ENCODE measurements at places on chromosomes 1 and 21.

DNA sequence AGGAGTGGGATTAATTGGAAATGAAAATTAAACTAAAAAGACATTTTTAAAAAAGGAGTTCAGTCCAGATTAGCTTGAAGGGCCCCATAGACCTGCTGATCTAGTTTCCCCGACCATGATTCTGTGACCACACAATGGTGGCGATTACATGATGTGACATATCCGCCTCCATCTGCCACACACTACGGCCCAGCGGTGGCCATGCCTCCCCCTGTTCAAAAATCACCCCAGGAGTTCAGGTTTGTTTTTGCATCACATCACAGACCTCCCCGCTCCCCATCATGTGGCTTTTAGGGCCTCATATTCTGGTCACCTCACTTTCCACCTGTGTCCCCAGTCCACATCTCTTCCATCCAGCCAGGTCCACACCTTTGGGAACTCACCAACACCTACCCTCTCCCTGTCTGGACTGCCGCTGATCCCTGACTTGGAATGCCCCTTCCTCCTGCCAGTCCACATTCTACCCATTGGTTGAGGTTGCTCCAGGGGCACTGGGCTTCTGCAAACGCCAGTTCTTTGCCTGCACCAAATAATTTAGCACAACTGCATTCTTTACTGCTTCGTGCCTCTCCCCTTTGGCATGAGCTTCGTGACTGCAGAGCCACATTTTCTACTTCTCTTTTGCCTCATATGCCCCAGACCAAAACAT lies 38.9 kb downstream of the CD247 start:
- no peak for DNase-seq

GRCh38 chr21:33234635-33235520 lies 5.1 kb downstream of the IFNAR2 start:
- no peak for DNase-seq

GRCh38 chr1:233019778-233020325 lies 69.4 kb downstream of the NTPCR start:
- DNase-seq: no peak

DNA sequence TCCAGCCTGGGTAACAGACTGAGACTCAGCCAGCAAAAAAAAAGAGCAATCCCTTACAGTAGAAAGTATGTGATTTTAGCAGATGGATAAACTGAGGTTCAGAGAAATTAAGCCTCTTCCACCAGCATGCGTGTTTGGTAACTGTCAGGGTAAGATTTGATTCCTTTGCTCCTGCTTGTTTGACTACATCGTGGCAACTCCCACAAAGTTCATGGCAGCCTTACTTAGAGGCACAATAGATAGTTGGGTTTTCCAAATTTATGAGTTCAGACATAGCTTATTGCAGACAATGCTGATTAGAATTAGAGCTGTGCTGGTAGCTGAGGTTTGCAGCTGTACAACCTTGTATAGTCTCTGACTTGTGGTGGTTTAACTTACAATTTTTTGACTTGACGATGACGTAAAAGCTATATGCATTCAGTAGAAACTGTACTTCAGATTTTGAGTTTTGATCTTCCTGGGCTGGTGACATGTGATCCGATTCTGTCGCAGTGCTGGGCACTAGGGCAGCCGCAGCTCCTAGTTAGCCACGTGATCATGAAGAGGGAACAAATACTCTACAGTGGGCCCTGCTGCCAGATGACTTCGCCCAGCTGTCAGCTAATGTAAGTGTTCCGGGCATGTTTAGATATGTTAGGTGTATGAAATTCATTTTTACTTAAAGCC lies 167.8 kb downstream of the DHRS3 start:
- no peak for DNase-seq

GRCh38 chr1:40401473-40402201 lies 28.1 kb downstream of the SMAP2 start:
- no peak for DNase-seq

DNA sequence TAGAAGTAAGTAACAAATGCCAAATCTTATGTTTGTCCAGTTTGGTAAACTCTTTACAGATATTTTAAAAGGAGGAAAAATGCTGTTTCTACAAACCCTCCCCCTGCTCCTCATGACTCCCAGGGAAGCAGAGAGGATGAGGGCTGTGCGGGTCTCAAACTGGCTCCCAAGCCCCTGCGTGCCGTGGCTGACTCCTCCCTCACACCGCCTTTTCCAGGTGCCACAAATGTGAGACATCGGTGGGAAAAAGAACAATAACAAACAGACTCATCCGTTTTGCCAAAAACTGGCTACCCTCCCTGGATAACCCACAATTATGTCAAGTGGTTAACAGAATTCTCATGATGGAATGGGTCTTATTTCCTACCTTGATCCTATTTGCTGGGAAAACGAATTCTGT lies 594.6 kb downstream of the PTPRU start:
- DNase-seq: no peak
